WTC11 (cell line): ENCODE measurements at places on chromosomes 3 and 15.

- no peak for DNase-seq
These were observed 70.7 kb downstream of the SRGAP3 start for GRCh38 chr3:9178697-9179096.

GRCh38 chr3:147049821-147050220, 356.5 kb downstream of the ZIC4 start:
- DNase-seq: no peak

DNA sequence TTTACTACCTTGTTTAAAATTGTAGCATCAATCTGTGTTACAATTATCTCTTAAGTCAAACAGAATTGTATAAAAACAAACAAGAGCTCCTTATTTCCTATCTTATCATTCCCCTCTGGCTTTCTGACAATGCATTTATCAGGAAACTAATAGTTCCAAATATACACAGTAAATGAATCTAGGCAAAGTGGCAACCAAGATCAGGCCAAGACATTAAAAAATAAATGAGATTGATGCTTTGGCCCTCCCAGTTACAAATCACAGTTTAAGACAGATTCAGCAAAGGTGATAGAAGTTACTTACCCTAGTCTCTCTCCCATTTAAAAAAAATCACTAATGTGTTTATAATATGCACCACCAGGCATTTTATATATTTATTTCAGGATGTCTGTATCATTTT, 236.7 kb downstream of the EPHA3 start:
- DNase-seq: no peak

DNA sequence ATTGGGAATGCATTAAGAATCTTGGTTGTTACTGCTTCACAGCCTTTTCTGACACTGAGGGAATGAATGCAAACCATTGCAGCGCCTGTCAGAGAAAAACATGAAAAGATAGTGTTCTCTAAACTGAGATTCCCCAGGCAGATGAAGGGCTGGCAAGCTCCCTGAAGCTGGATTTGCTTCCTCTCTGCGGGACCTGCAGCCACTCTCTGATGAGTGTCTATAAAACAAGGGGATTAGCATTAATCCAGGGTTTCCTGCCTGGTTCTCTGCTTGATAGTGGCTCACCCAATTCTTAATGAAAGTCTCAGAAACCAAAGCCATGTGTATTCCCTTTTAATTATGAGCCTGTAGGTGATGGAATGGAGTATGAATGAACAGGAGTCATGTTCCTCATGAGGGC, 344.3 kb upstream of the UMPS start:
- DNase-seq: no peak

- no peak for DNase-seq
These were observed 53.5 kb downstream of the MAGEF1 start for GRCh38 chr3:184658223-184658928.

DNA sequence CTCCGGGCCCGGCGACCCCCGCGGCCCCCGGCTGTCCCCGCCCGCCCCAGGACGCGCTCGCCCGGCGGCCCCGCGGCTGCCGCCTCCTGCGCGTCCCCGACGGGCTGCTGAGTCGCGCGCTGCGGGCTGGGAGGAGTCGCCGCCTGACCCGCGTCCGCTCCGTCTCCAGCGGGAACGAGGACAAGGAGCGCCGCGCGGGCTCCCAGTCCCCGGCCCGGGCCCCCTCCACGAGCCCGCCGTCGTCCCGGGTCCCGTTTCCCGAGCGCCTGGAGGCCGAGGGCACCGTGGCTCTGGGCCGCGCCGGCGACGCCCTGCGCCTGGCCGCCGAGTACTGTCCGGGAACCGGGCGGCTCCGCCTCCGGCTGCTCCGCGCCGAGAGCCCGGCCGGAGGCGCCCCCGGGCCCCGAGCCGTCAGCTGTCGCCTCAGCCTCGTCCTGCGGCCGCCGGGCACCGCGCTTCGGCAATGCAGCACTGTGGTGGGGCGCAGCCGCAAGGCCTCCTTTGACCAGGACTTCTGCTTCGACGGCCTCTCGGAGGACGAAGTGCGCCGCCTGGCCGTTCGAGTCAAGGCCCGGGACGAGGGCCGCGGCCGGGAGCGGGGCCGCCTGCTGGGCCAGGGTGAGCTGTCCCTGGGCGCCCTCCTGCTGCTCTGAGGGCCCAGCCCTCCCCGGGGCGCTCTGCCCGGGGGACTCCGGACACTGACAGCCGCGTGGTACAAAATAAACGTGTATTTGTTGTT, 1.5 kb downstream of the C2CD4A start:
- DNase-seq: peak; percentile 67
